Astrocyte of the cerebellum (primary cell): ENCODE measurements at places on chromosomes 13 and 19.
A peak's percentile ranks its signal among the peaks of the same experiment; 100 is the strongest.

DNA sequence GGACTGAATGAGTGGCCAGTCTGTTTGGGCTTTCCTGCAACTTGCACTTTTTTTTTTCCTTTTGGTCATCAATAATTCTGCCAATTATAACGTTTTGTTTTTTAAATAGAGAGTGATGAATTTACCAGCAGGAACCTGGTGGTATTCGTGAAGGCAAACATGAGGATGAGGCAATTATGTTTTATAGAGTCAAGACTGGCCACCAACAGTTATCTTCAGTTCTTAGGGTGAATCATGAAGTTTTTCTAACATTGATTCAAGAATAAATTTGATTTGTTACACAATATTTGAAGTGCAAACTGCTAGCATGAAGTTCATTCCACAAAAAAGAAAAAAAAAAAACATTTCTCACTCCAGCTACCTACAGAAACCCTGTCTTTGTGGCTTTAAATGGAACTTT, 244.5 kb downstream of the SPRY2 start:
- DNase-seq, result no peak

- DNase-seq, result no peak
Measured at GRCh38 chr13:79725841-79726240, 244.9 kb downstream of the NDFIP2 start.

DNA sequence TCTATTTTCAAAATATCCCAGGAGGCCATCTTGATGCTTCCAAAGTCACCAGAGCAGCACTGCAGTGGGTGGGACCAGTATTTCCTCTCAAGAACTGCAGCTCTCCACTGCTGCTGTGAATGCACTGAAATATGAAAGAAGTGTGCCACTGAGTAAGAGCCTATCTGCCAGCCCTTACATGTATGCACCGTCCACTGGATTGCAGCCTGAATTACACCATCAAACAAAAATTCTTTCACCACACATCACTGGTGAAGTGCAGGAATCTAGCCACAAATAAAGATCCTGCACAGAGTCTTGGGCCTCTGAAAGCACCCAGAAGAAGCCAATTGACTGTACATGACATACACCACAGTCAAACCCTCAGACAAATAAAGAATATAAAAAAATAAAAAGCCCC, 249.0 kb downstream of the LHFPL6 start:
- DNase-seq, result peak; percentile 27

GRCh38 chr13:39672378-39673132, 17.1 kb downstream of the COG6 start:
- DNase-seq, result no peak

GRCh38 chr19:42553292-42554045, 25.2 kb upstream of the CEACAM1 start:
- DNase-seq, result peak; percentile 26

- no peak for DNase-seq
Measured at GRCh38 chr13:87384099-87384498, 287.1 kb upstream of the SLITRK5 start.

- no peak for DNase-seq
Measured at GRCh38 chr19:45442778-45443461, 19.2 kb upstream of the ERCC1 start.

GRCh38 chr13:42275506-42275905, 3.6 kb downstream of the AKAP11 start:
- DNase-seq, result no peak

- DNase-seq, result no peak
Measured at GRCh38 chr19:45590300-45591003, 5.8 kb upstream of the OPA3 start.

GRCh38 chr13:31053091-31053490, 108.6 kb downstream of the HSPH1 start:
- DNase-seq, result no peak

GRCh38 chr19:31448221-31448657, 99.0 kb upstream of the TSHZ3 start:
- no peak for DNase-seq

GRCh38 chr13:53090461-53090860, 61.8 kb downstream of the OLFM4 start:
- DNase-seq, result no peak
